ENCODE measurements at places on chromosomes 1 and 21. TPM values are rescaled to one million over a fixed set of nuclear protein-coding genes. Genes with fewer than 3 reads are reported as not detected.

- DNase-seq = no peak
Observed at GRCh38 chr1:159979257-159979656, 25.2 kb upstream of the SLAMF9 start.

DNA sequence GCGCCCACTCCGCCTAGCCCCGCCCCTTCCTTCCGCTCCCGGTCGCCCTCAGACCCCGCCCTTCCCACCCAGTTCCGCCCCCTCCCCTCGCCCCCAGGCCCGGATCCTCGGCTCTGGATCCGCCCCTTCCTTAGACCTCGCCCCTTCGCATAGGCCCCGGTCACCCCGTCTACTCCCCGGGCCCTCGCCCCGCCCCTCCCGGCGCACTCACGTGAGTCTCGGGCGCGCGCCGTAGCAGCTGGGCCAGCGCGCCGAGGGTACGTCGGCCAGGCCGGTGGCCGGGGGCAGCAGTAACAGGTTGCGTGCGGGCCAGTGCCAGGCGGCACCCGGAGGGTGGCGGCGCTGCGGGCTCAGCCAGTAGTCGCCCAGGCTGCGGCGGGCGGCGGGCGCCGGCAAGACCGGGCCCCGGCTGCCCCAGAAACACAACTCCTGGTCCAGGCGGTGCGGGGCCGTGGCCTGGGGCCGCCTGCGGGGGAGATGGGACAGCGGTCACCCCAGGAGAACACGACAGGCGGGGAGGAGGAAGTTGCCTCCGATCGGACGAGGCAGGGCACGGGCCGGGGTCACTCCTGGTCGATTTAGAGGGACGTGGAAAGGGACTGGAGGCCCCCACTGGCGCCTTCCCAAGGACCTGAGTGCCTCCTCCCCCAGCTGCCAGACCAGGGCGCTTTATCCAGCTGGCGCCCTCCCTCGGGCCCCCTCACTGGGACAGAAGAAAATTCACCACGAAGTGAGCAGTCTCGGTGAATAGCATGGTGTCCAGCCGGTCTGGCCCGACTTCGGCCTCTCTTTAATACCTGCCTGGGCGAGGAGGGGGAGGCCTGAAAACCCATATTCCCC is 10.7 kb downstream of the FAM229A start:
- DNase-seq = peak; percentile 97

- no peak for DNase-seq
Observed at GRCh38 chr1:89607156-89607555, 25.8 kb upstream of the LRRC8C start.

The THAP3 gene
- total RNA-seq = 12.5 TPM

The C4BPA gene
- not detected for total RNA-seq

DNA sequence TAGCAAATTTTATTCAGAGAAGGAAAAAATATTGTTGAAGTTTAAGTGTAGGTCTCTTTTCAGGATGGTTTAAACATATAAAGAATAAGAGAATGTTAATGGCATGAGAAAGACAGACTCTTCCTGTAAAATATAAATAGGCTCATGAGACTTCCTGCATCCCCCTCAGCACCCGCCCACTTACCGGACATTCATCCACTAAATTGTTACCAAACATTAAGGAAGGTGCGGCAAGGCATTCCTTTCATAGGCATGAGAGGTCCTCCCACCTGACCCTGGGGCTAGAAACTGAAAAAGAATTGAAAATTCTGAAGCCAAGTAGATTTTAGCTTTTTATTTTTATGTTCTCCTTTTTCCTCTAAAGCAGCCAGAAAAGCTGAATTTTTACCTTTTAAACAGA is 10.6 kb upstream of the USP1 start:
- DNase-seq = no peak

DNA sequence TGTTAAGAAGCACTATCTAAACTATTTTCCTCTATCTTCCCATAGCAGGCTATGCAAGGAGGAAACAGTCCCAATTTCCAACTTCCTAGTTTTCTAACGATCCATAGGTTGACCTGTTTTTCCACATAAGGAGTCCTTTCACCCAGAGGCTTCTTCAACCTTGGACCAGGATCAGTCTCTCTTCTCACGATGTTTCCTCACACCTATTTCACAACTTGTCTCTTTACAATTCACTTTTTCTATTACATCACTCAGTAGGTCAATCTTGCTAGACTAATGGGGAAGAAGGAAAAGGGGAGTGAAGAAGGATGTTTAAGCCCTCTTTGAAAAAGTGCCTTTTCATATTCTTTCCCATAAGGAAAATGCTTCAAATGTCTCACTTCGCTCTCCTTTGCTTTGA is 15.9 kb downstream of the PALMD start:
- no peak for DNase-seq

The TESK2 gene
- 1.5 TPM for total RNA-seq

DNA sequence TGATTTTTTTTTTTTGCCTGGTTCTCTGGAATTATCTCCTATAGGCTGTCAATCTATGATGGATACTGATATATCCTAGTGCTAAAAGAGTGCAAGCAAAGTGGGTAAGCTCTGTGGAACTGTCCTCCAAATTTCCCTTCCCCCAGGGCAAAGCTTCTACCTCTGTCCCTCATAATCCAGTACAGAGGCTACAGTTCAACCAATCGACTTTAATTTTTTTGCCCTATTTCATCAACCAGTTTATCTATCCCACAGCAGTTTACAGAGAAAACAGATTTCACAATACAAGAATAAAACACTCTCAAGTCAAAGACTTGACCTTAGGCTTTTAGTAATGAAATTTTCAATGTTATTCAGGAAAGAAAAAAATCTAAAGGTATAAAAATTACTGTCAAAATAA is 13.9 kb downstream of the PUM1 start:
- DNase-seq = no peak

The CNTN2 gene
- 0.51 TPM for total RNA-seq

GRCh38 chr1:146021050-146021445 is 487 bp downstream of the HJV start:
- DNase-seq = no peak

- DNase-seq = no peak
Observed at GRCh38 chr1:39360731-39361130, 130.7 kb upstream of the BMP8A start.

DNA sequence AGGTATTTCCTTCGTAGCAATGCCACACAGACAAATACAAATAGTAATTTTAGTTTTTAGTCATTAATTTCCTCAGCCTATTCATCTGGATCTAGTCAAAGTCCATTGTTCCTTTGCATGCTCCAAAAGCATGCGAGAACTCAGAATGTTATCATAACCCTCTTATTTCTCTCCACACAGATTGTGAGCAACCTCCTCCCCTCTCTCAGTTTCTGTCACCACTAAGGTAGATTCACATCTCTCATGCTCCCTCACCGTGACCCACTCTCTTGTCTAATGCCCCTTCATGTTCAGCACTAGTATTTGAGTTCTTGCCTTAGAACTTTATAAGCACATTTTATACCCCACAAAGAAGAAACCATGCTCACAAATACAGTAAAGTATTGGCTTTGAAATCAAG is 582.4 kb downstream of the PLA2G4A start:
- DNase-seq = no peak

DNA sequence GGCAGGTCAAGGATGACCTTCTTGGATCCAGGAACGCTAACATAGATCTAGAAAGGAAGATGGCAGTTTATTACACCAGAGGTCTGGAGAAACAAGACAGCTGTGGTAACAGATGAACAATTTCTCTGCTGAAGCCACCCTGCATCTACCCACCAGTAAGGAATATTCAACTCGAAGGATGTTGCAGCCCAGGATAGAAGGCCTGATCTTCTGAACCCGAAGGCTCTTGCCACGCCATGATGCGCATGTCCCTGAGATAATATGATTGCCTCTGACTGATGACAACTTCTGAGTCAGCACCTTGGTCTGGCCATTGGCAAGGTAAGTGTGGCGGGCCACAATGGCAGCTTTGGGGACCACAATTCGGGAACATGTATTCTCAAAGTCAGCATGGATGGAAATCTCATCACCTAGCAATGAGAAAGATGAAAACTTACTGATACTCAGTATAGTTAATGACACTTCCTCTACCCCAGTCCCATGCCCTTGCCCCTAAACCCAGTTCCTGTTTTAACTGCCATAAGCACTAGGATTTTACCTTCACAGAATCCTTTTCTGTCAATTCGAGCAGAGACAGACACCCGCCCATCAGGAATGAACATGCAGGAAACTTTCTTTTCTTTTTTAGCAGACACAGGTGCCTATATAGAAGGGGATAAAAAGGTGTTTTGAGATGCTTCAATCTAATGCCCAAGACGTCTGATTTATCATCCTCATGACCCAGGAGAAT is 1.8 kb downstream of the TXNIP start:
- DNase-seq = no peak

GRCh38 chr21:36661511-36662309 is 37.2 kb upstream of the SIM2 start:
- DNase-seq = no peak

DNA sequence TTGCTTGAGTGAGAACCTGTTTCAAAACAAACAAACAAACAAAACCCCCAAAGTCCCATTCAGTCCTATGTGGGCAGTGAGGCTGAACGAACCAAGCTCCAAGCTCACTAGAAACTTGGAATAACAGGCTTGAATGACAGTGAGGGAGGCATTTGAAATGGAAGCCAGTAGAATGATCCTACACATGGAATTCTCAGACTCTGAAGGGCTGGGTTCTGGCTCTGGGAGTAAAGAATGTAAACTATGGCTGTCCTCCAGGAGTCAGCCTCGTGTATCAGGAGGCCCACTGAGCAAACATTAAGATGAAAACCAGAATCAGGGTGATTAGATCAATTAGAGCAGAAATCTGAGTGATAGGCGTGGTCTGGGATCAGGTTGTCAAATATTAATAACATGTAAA is 14.9 kb downstream of the PCP4L1 start:
- DNase-seq = no peak

- no peak for DNase-seq
Observed at GRCh38 chr1:103517380-103518047, 8.0 kb upstream of the RNPC3 start.

The HMCN1 gene
- 7.6 TPM for total RNA-seq

GRCh38 chr1:108852221-108852975 is 4.5 kb downstream of the AKNAD1 start:
- DNase-seq = no peak

DNA sequence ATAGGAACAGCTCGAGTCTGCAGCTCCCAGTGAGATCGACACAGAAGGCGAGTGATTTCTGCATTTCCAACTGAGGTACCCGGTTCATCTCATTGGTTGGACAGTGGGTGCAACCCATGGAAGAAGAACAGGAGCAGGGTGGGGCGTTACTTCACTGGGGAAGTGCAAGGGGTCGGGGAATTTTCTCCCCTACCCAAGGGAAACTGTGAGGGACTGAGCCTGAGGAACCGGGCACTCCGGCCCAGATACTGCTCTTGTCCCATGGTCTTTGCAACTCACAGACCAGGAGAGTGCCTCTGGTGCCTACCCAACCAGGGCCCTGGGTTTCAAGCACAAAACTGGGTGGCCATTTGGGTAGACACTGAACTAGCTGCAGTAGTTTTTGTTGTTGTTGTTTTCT is 307.1 kb downstream of the AMY1C start:
- DNase-seq = no peak

GRCh38 chr1:173823781-173824314 is 625 bp upstream of the DARS2 start:
- DNase-seq = no peak

The SLC25A34 gene
- 57.2 TPM for total RNA-seq
